ENCODE measurements at places on chromosomes 11 and 22.

GRCh38 chr11:93858121-93858775 is 7.8 kb upstream of the VSTM5 start:
- no peak for DNase-seq

DNA sequence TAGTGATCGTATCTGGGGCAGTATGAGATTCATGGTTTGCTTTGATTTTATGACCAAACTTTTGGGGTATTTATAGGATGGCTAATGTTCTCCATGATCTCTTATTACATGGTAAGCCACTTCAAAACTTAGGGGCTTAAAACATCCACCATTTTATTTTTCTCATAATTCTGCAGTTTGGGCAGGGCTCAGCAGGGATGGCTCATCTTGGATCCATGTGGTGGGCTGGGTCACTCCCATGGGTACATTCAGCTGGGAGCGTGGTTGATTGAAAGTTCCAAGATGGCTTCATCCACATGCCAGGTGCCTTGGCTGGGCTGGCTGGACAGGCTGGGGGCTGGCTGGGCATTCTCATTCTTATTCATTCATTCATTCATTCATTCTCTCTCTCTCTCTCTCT is 30.5 kb upstream of the FGF19 start:
- no peak for DNase-seq

DNA sequence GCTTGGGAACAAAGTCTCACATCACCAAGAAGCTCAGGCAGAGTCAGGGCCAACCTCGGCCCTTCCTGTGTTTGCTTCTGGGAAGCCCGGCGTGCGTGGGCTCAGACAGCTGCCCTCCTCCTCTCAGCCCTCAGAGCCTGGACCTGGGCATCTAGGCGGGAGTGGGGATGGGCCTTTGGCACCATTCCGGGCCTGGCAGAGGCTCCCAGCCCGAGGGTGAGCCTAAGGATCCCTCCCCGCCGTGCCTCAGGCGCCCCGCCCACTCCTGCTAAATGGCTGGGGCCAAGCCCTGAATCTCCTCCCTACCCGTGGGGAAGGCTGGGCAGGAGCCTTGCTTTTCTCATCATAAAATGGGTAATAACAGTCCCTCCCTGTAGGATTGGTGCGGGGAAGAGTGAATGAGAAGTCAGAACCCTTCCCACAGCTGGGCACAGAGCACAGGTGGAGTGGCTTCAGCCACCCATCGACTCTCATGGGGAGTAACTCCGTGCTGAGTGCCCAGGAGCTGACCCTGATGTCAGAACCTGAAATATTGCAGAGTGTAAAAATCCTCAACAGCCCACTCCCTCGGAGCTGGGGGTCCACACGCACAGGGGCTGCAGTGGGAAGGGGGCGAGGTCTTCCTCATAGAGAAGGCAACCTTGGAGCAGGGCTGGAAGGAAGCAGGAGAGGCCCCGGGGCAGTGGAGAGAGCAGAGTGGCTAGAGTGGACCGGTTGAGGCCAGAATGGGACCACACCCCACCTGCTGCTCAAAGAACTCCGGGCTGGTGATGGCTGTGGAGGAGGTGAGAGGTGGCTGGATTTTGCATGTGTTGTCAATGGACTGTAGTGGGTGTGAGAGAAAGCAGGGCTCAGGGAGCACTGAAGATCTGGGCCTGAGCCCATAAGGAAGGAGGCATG is 18.8 kb upstream of the CDKN1C start:
- DNase-seq, result no peak

- no peak for DNase-seq
These were observed 268.0 kb upstream of the ANO3 start for GRCh38 chr11:26063915-26064314.

DNA sequence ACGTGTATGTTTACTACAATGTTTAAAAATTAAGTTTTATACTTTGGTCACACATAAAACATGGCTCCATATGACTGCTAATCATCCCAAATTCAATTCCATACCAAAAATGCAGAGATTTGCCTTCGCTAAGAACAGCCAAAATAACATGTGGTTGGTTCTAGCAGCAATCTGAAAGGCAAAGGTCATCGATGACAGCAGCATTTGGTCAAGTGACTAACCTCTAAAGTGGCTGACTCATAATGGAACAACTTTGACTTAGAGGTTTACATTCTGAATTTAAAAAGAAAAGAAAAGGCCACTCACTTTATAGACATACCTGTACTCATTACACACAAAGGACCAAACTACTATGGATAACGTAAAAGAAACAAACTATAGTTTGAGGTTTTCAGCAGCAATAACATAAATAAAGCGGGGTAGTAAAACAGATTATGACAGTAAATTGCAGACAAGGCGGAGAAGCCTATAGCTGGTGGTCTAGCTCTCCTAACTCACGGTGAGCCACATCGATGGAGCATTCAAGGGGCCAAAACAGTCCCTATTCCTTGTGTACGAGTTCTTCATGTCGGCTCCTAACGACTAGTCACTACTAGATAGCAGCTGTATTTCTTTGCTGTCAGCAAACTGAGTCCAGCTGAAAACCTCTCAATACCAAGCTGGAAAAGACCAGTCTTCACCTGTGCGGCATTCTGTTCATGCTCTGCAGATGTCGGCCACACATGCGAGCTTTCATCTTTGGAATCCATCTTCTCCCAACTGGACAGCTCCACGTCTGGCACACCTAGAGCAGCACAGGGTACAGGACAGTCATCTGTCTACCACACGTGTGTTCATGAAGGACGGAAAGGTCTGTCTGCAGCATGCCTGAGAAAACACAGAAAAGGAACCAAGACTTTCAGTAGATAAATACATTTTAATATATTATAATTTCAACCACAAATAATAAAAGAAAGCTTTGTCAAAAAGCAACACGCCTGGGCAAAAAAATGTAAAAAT is 42.1 kb downstream of the PRDM10 start:
- no peak for DNase-seq

GRCh38 chr22:27867085-27867952 is 51.7 kb downstream of the PITPNB start:
- DNase-seq, result no peak

- DNase-seq, result peak; percentile 43
These were observed 26.8 kb downstream of the RPL3 start for GRCh38 chr22:39292561-39293074.

- DNase-seq, result no peak
These were observed 600 bp upstream of the RAB6A start for GRCh38 chr11:73761403-73761945.

All from NCI-H1417 (cell line).